ENCODE measurements at places on chromosomes 5 and 9.

DNA sequence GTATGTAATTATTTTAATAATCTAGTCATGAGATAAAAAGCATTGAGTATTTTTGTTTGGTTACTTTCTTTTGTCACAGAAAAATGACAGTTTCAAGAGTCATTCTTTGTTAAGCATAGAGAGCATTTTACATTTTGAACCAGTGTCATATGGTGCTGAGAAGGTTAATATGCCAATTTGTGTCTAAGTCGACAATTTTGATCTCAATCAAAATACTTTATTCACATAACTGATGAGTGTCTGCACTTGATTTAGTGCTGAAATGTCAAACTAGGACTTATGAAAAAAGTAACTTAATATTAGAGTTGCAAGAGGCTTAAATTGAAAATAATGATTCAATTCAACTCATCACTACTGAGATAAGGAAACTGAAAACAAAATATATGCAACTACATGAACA is 1804.6 kb upstream of the ACO1 start:
- DNase-seq, result no peak

GRCh38 chr5:67015541-67016191 is 180.9 kb downstream of the CD180 start:
- no peak for DNase-seq

- DNase-seq, result no peak
These were observed 4.4 kb downstream of the UGCG start for GRCh38 chr9:111900858-111901612.

- DNase-seq, result no peak
These were observed 15.4 kb downstream of the NIPSNAP3B start for GRCh38 chr9:104779334-104779733.

DNA sequence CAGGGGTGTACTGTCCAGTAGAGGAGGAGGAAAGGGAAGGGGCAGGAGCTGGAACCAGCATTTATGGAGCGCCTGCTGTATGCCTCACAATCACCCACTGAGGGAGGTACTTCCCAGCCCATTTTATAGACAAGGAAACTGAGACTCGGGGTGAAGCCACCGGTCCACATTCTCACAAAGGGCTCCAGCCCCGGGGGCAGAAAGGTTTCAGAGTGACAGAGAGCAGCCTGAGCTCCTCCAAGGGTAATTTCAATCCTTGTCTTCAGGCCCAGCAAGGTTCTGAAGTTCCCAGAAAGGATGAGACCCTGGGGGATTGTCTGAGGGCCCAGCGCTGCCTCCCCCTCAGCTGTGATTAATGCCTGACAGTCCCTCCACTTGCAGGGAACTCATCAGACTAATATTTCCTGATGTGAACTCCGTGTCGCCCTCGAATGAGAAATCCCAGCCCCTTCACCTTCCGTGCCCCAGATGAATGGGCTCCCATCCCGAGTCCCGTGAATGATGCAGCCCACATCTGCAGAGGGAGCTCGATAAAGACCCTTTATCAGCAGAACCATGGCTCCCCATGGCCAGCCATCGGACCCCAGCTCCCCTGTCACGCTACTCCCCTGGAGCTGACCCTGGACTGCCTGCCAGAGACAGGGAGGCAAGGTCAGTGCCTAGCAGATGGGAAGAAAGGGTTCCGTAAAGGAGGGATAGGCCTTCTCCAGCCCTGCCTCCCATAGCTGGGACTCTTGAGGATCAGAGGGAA is 32.1 kb upstream of the MVB12B start:
- DNase-seq, result peak; percentile 34
